ENCODE measurements at places on chromosomes 7 and 10.

- no peak for DNase-seq
Measured at GRCh38 chr10:96626795-96627194, 40.0 kb upstream of the TM9SF3 start.

- DNase-seq, result no peak
Measured at GRCh38 chr10:3480281-3480989, 304.6 kb downstream of the KLF6 start.

- no peak for DNase-seq
Measured at GRCh38 chr7:128902761-128903585, 7.5 kb downstream of the KCP start.

DNA sequence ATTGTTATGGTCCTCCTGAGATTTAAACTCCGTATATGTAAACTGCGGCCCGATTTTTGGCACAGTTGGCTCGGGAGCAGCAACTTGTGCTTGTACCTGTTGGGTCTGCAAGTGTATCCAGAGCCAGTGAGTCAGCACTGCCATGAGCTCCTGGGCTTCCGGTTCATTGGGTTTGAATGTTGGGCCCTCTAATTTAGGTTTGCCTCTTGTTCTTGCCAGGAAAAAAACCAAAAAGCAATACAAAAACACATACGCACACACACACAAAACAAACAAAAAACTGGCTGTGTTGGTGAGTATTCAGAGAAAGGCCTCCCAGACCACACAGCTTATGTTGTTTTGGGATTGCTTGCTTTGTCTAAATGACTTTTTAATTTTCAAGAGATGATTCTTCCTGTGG, 26.3 kb downstream of the SND1 start:
- no peak for DNase-seq

DNA sequence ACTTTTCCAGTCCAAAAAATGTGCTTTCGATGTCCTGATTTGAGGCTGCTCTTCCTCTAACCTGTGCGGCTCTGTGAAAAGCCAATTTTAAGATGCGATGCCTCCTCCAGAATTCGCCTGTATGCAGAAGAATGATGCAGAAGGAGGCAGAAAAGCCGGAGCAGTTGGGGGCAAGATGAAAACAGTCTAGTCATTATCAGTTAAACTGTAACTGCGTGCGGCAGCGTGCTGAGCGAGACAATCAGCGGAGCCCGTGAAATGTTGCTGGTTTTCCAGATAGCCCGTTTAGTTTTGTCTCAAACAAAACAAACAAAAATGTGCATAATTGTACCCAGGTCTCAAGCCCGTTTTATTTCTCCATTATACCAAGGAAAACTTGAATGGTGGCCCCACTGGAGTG, 137.0 kb upstream of the FGFR2 start:
- DNase-seq, result no peak

GRCh38 chr7:48638041-48638440, 286.3 kb upstream of the CDC14C start:
- DNase-seq, result no peak

GRCh38 chr7:86768394-86768793, 124.7 kb downstream of the GRM3 start:
- DNase-seq, result no peak

DNA sequence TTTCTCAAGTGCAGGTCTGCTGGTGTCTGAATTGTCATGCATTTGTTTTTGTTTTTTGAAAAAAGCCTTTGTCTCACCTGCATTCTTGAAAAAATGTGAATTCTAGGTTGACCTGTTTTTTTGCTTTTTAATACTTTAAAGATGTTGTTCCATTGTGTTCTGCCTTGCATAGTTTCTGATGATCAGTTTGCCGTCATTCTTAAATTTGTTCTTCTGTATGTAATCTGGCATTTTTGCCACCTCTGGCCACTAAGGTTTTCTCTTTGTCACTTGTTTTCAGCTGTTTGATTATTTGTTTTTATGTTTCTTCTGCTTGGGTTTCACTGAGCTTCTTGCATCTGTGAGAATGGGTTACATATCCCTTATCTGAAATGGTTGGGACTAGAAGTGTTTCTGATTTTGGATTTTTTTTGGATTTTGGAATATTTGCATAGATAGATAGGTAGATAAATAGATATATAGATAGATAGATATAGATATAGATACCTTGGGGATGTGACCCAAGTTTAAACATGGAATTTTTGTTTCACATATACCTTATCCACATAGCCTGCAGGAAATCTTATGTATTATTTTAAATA, 16.5 kb downstream of the MGMT start:
- no peak for DNase-seq

DNA sequence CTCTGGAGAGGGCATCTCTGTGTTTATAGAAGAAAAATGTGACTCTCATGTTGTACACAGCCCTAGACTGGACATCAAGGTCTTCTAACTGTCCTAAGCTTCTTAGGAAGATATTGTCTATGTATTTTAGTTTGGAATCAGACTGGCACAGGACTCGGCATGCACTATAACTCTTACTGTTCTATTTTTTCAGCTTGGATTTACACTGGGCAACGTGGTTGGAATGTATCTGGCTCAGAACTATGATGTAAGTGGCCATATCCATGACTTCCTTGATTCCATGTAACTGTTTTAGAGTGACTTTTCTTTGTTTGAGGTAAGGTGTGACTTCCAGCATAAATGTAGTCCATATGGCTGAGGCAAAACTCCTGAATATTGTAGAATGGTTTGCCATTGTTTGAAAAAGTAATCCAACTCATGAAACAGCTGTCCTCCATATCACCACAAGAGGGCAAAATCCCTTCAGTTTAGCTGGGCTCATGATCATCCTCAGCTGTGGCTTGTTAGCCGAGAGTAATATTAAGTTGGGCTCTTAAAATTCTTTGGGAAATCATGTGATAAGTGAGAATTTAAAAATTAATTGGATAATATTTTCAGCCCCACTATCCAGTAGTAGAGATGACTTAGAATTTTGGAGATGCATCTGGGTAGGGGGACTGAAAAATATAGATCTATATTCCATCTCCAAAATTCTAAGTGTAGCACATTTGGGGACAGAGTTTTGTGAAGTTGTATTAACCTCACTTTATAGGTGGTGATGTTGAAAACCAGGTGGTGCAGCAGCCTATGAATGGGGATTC, 10.4 kb downstream of the STMP1 start:
- no peak for DNase-seq

DNA sequence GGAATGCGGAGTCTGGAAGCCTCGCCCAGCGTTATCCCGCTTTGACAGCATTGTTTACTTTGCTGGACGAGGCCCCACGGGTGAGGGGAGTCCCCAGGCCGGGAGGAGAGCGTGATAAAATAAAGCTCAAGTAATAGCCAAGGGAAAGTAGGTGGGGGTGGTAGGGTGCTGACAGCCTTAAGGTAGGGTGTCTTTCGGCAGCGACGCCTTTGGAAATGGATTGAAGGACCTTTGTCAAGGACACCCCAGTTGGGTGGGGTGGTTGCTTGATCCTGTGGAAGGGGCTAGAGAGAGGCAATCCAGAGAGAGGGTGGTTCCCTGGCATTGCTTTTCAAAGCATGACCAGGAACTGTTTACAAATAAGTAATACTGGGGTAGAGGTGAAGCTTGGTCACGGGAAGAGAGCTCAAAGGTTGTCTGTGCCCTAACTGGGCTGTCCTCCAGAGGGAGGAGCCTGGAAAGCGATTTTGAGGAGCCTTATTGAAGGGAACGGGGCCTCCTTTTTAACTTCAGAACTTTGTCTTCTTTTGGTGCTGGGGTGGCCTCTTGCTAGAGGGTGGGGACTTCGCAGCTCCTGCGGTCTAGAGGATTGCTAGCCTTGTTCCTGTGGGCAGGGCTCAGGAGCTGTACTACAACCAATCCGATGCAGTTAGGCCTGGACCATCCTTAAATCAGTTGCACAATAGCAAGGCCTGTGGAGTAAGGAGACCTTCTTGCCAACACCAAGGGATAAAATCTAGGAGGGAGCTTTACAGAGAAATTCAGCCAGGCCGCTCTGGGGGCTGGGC, 1.3 kb downstream of the EIF4EBP2 start:
- no peak for DNase-seq

DNA sequence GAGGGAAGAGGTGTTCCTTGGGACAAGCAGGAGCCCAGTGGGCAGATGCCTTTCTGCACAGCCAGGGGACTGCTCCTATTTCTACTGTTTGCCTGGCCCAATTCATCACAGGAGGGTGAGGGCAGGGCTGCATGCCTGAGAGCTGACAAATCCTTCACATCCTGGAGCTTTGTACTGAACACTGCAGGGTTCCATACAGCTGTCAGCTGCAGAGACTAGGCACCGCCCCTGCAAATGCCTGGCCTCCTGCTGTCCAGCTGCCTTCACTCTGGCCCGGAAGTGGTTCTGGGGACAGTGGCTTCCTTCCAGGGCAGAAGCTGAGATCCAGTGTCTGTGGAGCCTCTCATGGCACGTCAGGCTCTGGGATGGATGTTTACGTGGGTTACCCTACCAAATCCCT, 470.7 kb downstream of the DNAJB6 start:
- DNase-seq, result no peak

- no peak for DNase-seq
Measured at GRCh38 chr10:32600317-32600716, 154.4 kb downstream of the CCDC7 start.

DNA sequence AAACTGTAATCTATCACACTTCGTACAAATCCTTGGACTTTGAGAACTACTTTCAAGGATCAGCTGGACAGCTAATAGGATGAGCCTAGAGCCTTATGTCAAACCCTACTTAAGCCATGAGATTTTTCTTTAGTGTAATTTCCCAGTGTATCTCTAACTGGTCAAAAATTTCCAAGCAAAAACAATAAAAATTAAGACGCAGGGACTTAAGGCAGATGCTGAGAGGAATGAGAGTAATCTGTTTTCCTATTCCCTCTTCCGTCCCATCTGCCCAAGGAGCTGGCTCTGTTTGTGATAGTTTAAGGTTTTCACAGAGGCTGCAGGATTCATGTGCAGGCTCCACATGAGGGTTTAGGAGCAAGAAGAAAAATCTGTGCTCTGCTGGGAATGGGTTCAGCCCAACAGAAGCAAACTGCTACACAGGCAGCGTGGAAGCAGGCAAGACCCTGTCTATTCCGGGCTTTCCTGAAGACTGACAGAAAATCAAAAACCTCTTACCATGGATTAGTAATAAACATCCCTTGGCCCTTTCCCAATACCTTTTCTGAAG, 62.2 kb downstream of the ARMH3 start:
- no peak for DNase-seq

DNA sequence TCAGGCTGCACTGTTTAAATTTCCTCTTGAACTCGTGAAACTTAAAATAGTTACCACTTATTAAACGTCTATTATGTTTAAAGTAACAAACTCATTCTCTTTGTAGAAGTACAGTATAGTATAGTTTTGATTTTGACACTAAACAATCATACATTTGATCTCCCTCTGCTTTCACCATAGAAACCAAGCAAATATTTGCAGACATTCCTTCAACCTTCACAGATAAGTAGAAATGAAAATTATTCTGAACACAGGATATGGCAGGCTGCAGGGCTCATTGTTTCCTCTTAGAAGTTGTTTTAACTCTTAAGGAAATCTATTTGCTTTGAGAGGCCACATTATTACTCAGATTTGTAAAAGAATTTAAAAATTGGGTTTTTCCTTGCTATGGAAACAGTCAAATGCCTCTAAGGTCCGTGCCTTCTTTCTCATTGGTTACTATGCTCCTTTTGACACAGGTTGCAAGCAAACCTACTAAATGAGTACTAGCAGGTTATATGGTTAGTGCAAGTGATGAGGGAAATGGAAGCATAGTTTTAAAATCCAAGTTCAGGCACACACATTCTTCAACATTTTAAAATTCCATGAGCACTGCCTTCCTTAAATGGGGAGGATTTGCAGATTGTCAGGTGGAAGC, 92.8 kb upstream of the FAM133B start:
- DNase-seq, result no peak

- DNase-seq, result no peak
Measured at GRCh38 chr7:13282377-13282980, 595.0 kb downstream of the ARL4A start.

DNA sequence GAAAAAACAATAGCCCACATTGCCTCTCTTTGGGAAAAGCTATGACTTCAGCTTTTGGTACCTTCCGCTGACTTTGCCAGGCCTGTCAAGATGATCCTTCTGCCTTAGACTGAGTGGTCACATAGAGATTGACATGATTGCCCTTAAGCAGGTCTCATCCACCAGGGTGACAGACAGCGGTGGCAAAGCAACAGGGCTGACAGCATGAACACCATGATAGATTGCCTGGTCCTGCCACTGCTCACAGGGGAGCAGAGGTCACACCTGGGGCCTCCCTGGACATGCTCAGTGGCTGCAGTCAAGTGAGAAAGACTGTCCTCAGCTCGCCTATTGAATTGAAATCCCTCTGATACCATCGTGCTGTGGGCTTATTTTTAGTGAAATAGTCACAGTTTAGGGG, 1080.2 kb downstream of the KCNMA1 start:
- DNase-seq, result no peak

DNA sequence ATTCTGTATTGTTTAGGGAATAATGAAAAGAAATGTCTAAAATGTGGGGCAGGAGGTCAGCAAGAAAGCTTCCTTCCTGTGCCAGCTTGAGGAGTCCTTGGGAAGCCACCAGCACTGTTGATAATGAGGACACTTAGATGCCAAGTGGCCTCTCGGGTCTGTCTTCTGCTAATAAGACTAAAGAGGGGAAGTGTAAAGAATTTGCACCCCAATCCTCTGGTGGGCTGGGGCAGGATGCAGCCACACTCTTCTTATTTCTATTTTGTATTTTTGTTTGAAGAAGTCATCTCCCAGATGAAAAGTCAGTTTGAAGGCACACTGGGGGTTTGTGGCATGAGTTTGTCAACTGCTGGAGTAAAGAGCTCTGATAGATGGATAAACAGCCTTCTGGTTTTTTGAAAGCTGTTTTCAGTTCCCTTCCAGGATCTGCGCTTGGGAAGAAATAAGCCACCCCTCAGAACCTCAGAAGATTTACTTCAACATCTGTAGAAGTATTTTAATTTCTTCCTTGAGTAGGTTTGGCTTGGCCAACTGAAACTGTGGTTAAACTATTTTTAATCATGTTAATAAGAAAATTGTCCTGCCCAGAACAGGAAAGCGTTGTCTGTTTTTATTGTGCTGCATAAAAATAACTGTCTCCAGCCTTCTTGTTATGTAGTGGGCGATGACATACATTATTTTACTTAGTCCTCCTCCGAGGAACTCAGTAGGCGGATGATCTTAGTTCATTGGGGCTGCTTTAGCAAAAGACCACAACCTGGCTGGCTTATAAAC, 128.8 kb upstream of the GPR26 start:
- no peak for DNase-seq

GRCh38 chr10:46234431-46235060, 52.3 kb upstream of the ANTXRL start:
- DNase-seq, result no peak

DNA sequence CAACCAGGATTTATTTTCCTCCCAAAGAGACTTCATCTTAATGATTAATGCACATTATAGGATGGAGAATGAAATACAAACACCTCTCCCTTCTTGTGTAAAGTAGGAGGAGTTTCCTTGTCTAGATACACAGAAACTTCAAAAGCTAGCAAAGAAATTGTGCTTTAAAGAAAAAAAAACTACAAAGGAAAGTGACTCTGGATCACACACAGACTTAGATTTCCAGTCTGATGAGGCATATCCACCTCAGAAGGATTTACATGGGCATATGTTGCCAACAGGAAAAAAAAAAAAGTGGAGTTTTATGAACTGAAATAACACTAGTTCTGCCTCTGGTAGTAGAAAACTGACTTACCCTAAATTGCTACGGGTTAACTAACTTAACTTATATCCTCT, 449.6 kb downstream of the KCNMA1 start:
- DNase-seq, result no peak

Data from stimulated activated CD4-positive, alpha-beta T cell treated with anti-CD3 and anti-CD28 coated beads, Interleukin-1b, Interleukin-23, amount 100 ng/mL, for 1 hour (primary cell).